ENCODE measurements at places on chromosomes 11 and 22. TPM values are rescaled to one million over a fixed set of nuclear protein-coding genes. Genes with fewer than 3 reads are reported as not detected.

The C22orf31 gene
- not detected for total RNA-seq

The TSSK2 gene
- not detected for total RNA-seq

The MS4A4A gene
- total RNA-seq, result not detected

The EIF1AD gene
- 42.8 TPM for total RNA-seq

The C11orf87 gene
- not detected for total RNA-seq

The CBLIF gene
- total RNA-seq, result not detected

The MPZL3 gene
- 0.49 TPM for total RNA-seq

The FGF19 gene
- total RNA-seq, result 0.09 TPM

The OR8G1 gene
- not detected for total RNA-seq

The LMF2 gene
- 52.6 TPM for total RNA-seq

The PRG3 gene
- total RNA-seq, result not detected

The HEPN1 gene
- total RNA-seq, result not detected

Measured in A549 treated with ZK216348 at 1 μM for 4 hours (cell line).